ENCODE measurements at places on chromosomes 7 and 10.

GRCh38 chr7:128201067-128201689 is 39.9 kb upstream of the LEP start:
- DNase-seq: no peak

DNA sequence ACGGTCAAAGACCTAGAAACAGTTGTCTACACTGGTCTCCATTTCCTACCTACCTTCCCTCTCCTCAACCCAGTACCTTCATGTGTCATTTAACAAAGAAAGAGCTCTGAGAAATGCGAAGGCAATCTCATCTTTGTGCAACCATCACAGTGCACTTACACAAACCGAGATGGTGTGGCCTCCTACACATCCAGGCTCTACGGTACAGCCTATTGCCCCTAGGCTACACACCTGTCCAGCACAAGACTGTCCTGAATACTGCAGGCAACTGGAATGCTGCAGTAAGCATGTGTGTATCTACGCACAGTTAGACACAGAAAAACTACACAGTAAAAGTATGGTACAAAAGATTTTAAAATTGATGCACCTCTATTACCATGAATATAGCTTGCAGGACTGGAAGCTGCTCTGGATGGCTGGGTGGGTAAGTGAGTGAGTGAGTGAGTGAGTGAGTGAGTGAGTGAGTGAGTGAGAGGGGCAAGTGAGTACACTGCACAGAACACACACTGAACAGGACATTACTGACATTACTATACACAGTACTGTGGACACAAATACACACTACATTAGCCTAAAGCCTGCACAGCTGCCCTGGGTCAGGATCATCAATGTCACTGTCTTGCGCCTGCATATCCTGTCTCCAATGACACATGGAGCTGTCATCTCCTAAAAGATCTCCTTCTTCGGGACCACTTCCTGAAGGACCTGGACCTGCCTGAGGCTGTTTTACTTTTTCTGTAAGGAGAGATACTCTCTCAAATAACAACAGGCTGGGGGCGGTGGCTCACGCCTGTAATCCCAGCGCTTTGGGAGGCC is 18.5 kb downstream of the ITGB1 start:
- no peak for DNase-seq

DNA sequence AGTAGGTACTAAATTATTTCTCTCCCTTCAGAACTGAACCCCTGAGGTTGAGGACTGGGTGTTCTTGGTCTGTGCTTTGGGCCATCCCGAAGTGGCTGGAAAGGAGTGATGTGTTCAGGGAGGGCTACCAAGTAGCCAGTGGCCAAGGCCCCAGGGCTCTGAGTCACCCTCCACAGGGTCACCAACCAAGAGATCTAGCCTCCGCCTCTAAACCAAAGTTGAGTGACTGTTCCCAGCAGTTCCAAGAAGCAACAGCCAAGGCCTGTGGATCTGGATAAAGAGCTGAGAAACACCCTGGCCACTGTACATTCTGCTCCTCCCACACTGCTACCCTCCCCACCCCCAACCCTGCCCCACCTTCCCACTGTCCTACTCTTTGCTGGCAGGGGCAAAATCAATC is 35.5 kb upstream of the KCNMA1 start:
- no peak for DNase-seq

- DNase-seq: no peak
These were observed 72.9 kb downstream of the CDK14 start for GRCh38 chr7:90668992-90669391.

GRCh38 chr7:44411306-44411705 is 79.2 kb downstream of the NUDCD3 start:
- no peak for DNase-seq

DNA sequence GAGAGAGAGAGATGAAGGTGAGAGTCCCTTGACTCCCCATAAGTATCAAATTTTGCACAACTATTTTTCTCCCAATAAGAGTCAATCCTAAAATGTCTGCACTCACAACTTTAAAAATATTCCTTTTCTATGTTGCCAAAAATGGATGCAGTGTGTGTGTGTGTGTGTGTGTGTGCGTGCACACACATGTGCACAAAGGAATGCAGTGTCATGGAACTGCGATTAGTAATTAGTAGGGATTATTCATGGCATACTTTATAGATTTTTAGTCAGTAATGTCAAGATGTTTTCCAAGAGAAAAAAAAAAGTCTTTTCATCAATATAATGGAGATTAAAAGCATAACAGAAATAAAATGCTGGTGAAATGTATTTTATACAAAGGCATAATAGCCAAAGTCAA is 179.1 kb upstream of the LRRTM3 start:
- DNase-seq: no peak

GRCh38 chr10:33065111-33065510 is 107.1 kb upstream of the ITGB1 start:
- DNase-seq: no peak

DNA sequence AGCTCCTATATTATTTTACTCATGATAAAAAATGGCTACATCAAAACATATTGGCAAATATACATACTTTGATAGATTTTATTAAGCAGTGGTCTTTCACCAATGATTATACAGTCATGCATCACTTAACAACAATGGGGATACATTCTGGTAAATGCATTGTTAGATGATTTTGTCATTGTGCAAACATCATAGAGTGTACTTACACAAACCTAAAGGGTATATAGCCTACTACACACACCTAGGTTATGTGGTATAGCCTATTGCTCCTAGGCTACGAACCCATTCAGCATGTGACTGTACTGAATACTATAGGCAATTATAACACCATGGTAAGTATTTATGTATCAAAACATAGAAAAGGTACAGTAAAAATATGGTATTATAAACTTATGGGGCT is 98.9 kb upstream of the IL6 start:
- no peak for DNase-seq

- no peak for DNase-seq
These were observed 133.1 kb upstream of the CHST15 start for GRCh38 chr10:124226271-124227054.

DNA sequence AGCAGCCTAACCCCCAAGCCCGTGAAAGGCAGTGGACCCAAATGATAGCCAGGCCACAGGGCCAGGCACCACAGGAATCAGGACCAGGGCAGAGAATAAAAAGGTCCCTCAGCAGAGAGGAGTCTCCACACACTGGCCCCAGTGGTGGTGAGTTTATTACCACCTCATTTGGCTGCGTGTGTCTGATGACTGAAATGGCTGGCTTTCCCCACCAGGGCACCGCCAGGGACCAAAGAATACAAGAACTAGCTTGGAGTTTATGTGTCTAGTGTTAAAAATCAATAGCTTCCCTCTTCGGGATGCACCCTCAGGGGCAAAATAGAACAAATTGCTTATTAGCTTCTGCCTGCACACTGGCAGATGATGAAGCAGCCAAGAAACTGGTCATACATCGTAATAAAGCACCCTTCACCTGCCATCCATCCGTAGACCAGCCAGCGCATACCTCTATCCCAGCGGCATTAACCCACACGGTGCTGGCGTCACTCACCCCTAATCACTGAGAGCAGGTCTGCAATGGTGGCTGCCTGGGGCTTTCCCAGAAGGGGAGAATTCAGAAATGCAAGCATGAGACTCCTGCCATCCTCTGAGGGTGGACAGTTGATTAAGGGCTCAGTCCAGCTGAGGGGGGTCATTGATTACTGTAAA is 223.7 kb upstream of the ZMIZ1 start:
- DNase-seq: no peak

DNA sequence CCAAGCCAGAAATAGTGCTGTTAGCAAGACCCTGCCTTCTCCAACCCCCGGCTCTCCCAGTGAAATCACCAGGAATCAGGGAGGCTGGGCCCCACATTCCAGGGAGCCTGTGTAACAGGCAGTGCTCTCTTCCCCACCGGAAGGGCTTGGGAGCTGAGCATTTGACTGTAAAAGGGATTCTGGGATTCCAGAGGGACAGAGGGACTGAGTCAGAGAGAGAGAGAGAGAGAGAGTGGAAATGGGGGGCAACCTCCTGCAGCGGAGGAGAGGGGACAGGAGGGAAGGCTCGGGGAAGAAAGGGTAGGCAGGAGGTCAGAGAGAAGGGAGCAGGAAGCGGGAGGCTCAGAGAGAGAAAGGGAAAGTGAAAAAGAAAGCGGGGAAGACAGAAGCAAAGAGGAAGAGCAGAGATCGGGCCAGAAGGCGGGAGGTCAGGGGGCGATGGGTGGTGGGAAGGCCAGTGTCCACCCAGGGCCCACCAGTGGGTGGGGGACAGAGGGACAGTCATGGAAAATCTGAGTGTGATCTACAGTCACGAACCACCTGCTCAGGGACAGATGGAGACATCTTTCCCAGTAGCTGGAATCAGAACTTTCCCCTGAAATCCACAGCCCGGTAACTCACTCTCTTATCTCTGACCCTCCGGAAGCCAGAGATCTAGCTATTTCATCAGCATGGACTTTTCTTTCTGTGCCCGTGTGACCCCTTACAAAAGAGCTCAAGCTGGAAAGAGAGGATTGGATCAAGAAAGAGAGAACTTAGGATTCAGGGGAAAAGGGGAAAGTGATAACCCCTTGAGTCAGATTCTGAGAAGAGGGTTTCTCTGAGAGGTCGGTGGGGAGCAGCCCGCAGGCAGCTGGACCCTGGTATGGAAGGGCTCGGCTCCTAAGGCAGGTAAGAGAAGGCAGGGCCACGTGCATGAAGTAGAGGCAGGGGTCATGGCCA is 4.6 kb upstream of the SERPINE1 start:
- DNase-seq: no peak

GRCh38 chr10:70613941-70614340 is 11.4 kb upstream of the PRF1 start:
- DNase-seq: no peak

- DNase-seq: no peak
These were observed 168.2 kb downstream of the CACNA2D1 start for GRCh38 chr7:82275342-82275741.

- no peak for DNase-seq
These were observed 58.8 kb upstream of the ADRA2A start for GRCh38 chr10:111018021-111018420.

DNA sequence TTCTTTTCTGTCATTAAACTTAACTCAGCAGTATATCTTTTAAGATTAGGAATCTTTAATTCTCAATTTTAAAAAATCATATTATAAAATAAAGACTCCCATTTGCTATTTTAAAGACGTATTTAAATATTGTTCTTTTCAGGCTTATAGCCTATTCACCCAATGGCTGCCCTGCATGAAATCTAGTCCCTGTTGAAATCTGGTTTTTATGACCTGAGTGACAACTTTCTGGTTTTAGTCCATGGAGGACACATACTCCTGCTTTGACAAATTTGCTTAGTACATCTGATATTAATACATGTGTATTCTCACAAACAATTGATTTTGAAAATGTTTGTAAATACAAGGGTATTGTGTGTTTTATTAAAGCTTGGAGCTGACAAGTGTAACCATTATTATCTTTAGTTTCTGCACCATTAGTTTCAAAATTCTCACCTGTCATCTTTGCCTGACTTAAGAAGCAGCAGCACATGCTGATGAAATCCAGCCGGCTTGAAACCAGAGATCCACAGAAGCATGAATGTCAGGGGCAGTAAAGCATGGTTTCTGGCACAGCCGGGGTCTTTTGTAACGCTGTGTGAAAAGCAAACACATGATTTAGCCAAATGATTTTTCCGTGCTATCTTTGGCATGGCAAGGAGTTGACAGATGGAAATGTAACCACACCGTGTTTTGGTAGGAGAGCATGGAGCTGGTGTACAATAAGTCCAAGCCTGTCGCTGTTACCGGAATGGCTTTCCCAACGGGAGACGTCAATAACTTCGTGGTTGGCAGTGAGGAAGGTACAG is 262.8 kb downstream of the DYNC1I1 start:
- DNase-seq: no peak

DNA sequence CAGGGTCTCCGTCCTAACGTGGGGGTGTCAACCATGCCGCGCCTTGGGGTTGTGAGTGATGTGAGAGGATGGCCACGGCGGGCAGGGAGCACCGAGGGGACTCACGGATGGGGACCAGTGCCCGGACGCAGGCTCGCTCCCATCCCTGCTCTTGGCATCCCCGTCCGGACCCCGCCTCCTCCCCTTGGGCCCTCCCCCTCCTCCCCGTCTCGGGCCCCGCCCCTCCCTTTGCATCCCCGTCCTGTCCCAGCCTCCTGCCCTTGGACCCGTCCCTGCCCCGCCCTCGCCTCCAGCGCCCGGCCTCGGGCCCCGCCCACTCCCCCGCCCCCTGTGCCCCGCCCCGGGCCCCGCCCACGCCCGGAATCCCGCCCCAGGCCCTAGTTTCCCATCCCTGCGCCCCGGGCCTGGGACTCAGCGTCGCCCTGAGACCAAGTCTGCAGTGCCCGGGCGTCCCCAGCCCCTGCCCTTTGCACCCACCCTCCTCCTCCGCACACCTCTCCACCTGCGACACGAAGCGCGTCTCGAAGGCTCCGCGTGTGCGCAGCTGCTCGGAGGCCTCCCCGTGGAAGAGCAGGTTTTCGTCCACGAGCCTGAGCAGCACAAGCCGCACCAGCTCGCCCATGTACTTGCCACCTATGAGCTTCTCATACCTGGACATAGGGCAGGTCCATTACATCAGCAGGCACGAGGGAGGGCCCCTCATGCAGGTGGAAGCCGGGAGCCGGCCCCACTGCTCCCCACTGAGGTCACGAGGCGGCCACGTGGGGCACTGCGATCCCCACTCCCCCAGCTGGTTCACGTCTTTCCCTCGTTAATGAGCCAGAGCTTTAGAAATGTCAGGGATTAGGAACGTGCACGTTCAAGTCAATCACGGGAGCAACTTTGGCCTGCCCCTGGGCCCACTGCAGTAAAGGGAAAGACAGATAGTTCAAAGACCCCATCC is 5.1 kb upstream of the MYL7 start:
- DNase-seq: peak; percentile 55

- DNase-seq: no peak
These were observed 770 bp downstream of the PLXNA4 start for GRCh38 chr7:132575419-132575981.

DNA sequence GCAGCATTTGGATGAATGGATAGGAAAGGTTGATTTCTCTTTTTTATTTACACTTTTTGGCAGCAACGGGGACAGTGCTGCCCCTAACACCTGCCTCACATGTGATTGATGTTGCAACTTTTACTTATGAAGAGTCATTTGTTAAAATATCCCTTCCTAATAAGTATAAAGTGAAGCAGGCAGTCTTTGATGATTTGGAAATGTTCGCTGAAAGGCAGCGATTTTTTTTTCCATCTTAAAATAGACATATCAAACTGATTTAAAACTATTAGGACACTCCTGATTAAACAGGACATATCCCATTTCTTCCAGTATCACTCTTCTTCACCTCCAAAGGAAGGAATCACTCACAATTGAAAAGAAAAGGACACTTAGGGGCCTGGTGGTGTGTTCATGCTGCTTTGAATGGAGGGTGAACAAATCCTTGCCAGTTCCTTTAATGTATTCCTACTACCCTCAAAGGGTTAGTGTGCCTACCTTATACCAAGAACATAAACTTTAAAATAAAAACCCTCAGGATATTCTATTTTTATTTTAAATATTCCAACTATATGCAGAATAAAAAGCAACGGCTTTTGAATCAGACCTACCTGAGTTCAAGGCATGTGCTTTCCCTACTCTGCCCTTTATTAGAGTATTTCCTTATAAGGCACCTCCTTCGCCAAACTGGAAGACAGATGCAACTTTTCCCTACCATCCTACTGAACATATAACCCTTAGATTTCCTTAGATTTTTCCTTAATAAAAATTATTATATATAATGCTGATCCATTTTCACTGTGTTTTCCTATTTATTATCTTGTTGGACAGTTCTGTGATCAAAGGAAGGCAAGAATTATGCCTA is 1.1 kb downstream of the ADK start:
- DNase-seq: no peak

GRCh38 chr7:84042110-84042539 is 152.5 kb downstream of the SEMA3A start:
- DNase-seq: no peak

All from T follicular helper cell (primary cell).